ENCODE measurements at places on chromosomes 11 and 22. TPM values are rescaled to one million over a fixed set of nuclear protein-coding genes. Genes with fewer than 3 reads are reported as not detected.

C11orf16 gene
- total RNA-seq = not detected

LRRC10B gene
- 0.11 TPM for total RNA-seq

CADM1 gene
- 0.34 TPM for total RNA-seq

P2RY6 gene
- total RNA-seq = 0.17 TPM

EIF3F gene
- total RNA-seq = 244 TPM

SPON1 gene
- 0.17 TPM for total RNA-seq

C1QTNF4 gene
- 0.76 TPM for total RNA-seq

Measured in dermis lymphatic vessel endothelial cell (primary cell).